NCI-H524 (cell line): ENCODE measurements at places on chromosomes 7 and 10.

DNA sequence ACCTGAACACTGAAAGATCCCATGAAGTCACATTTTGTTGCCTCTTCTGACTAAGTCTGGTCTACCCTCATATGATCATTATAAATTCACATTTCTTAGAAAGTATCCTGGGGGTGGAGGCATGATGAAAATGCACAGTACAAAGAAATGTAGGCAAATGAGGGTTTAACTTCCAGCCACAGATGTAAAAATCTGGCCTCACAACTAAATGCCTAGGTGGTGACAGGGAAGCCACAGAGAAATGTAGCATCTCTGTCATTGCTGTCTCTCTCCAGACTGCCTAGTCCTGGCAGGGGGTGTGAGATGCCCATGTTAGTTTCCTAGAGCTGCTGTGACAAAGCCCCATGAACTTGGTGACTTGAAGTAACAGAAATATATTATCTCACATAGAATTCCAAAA lies 395.9 kb downstream of the SORCS3 start:
- no peak for DNase-seq

GRCh38 chr10:11048707-11049278 lies 31.1 kb downstream of the CELF2 start:
- DNase-seq = no peak

GRCh38 chr10:79316671-79317431 lies 30.4 kb upstream of the PPIF start:
- DNase-seq = no peak

GRCh38 chr10:63382066-63382465 lies 83.7 kb downstream of the JMJD1C start:
- DNase-seq = no peak
